ENCODE measurements at places on chromosomes 6 and 20.

DNA sequence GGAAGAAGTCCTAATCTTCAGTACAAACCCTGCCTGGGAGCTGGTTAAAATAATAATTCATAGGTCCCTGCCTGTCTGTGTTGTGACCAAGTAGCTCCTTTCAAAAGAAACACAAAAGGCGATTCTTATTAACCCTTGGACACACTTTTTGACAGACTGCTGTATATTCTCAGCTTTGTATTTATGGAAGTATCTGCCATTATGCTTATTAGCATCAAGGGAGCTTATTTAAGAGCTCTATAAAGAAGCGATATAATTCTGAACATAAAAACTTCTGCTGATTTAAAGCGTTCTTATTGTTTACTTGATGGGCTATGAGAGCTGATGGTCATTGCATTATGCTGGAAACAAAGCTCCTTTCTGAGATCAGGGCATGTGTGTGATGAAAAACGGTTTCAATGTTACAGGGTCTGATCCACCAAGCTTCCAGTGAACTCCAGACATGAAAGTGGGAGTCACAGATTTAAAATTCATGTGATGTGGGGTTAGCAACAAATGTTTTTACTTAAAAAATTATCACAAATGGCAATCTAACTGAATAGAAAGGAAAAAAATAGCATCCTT, 181.8 kb upstream of the PDE10A start:
- DNase-seq = no peak

GRCh38 chr6:23477586-23477985, 648.4 kb upstream of the NRSN1 start:
- DNase-seq = no peak

DNA sequence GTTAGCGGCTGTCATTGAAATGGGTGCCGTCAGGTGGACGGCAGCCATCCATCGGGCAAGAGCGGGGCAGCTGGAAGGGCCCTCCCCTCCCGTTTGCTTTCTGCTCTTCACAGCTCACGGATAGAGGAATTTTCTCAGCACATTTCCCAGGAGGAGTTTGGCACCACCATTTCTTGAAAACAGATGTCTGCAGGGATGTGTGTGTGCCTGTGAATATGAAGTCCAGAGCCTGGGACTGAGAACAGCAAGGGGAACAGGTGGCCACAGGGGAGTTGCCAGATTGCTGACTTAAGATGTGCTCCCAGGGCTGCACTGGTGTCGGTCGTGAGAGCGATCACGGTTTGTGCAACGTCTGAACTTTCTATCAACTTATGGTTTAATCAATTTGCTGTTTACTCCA, 22.1 kb upstream of the ECI2 start:
- DNase-seq = no peak

- no peak for DNase-seq
Observed at GRCh38 chr6:118725944-118726343, 74.6 kb upstream of the CEP85L start.
